ENCODE measurements at places on chromosomes 2 and 18. TPM values are rescaled to one million over a fixed set of nuclear protein-coding genes. Genes with fewer than 3 reads are reported as not detected.

Gene RND3
- total RNA-seq: not detected

Gene CCDC141
- total RNA-seq: 6.1 TPM

Gene TRIM43
- not detected for total RNA-seq

Gene ALPP
- 0.16 TPM for total RNA-seq

Gene ABCG8
- total RNA-seq: not detected

Gene DPP10
- not detected for total RNA-seq

Gene UGT1A4
- total RNA-seq: not detected

Gene SP140
- 75.8 TPM for total RNA-seq

Gene BCL2
- total RNA-seq: 83.5 TPM

Gene AGXT
- total RNA-seq: not detected

Gene PTPRN
- total RNA-seq: 0.09 TPM

Gene CNDP1
- total RNA-seq: 0.32 TPM

Gene LRRC30
- total RNA-seq: not detected

Gene UGT1A8
- not detected for total RNA-seq

Gene RPL37A
- total RNA-seq: 3,972 TPM

Gene TLX2
- 0.19 TPM for total RNA-seq

Gene GPR55
- 12.1 TPM for total RNA-seq

Gene COLEC11
- not detected for total RNA-seq

Gene MGAT4A
- total RNA-seq: 59.1 TPM

Gene PRKAG3
- not detected for total RNA-seq

Gene TTC21B
- 22.6 TPM for total RNA-seq

Gene EFR3B
- 0.43 TPM for total RNA-seq

Gene SCN7A
- not detected for total RNA-seq

Gene GKN2
- not detected for total RNA-seq

Gene PROKR1
- not detected for total RNA-seq

Gene TEKT4
- not detected for total RNA-seq

Gene NDUFB3
- 128 TPM for total RNA-seq

Gene SERPINB2
- not detected for total RNA-seq

Gene HOXD8
- total RNA-seq: not detected

Gene NAT8
- total RNA-seq: not detected

Gene PDE1A
- total RNA-seq: not detected

Gene MATN3
- total RNA-seq: not detected

Gene CD8B2
- 0.76 TPM for total RNA-seq

Gene MEP1B
- not detected for total RNA-seq

Gene FAM124B
- 0.45 TPM for total RNA-seq

Gene CDH19
- total RNA-seq: not detected

Gene AQP12A
- not detected for total RNA-seq

Gene TMEFF2
- total RNA-seq: not detected

Gene FIGN
- not detected for total RNA-seq

Gene ITM2C
- total RNA-seq: 18.4 TPM

Gene PJVK
- 1.7 TPM for total RNA-seq

Gene FRZB
- total RNA-seq: not detected

All from activated naive CD4-positive, alpha-beta T cell treated with anti-CD3 and anti-CD28 coated beads, Interleukin-2, amount 50 U/mL, for 72 hours (primary cell).